ENCODE measurements at places on chromosomes 5 and 9.

DNA sequence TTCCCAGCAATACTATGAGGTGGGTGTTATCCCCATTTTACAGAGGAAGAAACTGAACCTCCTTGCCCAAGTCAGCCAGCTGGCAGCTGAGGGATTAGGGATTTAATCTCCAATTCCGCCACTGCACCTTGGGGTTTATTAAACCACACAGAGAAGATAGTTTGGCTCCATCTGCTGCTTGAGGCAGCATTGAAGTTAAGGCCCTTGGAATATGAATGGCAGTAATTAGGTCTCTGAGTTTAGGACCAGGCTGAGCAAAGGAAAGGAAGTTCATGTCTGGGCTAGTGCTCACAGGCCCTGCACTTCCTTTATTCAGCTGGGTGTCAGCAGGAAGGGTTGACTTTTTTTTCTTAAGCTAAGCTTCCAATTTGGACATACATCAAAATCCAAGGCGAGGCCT is 86.9 kb upstream of the GDNF start:
- DNase-seq, result no peak

GRCh38 chr9:14692470-14693250 is 572 bp downstream of the ZDHHC21 start:
- DNase-seq, result no peak

GRCh38 chr9:126592461-126592860 is 21.3 kb upstream of the LMX1B start:
- DNase-seq, result no peak

- DNase-seq, result no peak
Observed at GRCh38 chr9:4654538-4654937, 7.6 kb upstream of the PLPP6 start.

- DNase-seq, result no peak
Observed at GRCh38 chr5:89351222-89351621, 468.2 kb upstream of the MEF2C start.

Data from kidney glomerular epithelial cell (primary cell).